ENCODE measurements at places on chromosomes 11 and 22.

- peak; percentile 16 for DNase-seq
Observed at GRCh38 chr11:121063728-121064127, 37.3 kb upstream of the TECTA start.

DNA sequence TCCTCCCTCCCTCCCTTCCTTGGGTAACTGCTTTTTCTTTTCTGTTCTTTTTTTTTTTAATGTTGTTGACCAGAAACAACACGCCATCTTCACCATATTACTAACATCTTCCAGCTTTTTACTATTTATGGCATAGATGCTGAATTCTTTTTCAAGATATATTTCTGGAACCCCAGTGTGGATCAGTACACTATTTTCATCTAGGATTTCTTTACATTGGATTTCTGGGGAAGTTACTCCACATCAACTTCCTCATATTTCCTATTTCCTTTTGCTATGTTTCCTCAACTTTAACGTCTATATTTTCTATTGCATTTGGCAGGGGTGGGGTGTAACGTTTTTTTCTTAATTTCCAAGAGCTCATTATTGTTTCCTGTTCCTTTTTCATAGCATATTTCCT is 7.0 kb downstream of the PGM2L1 start:
- no peak for DNase-seq

DNA sequence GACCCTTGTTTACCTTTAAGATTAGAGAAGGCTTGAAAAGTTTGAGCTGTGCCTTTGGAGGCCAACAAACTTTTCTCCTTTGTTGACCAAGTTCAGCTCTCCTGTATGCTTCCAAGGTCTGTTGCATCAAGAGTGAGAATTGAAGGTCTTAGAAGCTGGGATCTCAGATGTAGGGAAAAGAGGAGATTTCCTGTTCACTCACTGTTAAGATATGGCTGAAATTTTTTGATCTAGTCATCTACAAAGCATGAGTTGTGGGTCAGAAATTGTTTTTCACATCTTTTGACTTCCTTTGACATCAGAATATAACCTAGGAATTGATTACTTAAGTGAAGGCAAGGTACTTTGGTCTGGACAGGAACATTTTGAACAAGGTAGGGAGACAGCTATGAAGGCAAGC is 12.1 kb downstream of the OR51B4 start:
- DNase-seq = no peak

DNA sequence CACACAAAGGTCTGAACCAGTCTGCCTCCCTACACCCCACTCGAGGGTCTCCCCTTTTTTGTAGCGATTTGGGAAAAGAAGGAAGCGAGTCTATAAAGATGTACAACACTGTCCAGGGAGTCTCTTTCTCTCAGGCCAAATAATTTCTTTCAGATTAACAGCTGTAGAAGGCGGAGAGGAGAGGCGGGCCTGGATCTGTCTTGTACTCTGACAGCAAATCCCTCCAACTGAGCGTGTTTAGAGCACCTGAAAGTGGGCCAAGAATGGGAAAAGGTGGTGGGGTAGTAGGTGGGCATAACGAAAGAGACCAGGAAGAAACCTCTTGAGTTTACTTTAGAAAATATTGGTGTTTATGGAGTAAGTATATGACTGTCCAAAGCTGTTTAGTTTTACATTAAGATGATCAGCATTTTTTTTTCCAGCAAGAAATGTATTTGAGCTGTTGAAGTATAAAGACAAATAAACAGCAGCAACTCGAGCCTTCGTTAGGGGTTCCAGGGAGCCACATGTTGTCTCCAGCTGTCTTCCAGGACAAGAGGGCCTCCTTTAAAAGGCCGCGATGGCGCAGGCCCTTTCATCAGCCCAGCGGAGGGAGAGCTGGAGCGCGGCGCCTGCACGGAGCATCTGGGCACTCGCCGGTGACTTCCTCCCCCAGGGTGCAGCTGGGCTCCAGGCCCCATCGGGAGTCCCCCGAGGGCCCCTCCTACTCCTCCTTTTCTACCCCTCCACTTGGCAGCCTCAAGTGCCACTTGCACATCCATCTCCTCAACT is 34.9 kb downstream of the SCUBE1 start:
- peak; percentile 55 for DNase-seq

- DNase-seq = peak; percentile 34
Observed at GRCh38 chr22:27603800-27604144, 197.8 kb downstream of the MN1 start.

DNA sequence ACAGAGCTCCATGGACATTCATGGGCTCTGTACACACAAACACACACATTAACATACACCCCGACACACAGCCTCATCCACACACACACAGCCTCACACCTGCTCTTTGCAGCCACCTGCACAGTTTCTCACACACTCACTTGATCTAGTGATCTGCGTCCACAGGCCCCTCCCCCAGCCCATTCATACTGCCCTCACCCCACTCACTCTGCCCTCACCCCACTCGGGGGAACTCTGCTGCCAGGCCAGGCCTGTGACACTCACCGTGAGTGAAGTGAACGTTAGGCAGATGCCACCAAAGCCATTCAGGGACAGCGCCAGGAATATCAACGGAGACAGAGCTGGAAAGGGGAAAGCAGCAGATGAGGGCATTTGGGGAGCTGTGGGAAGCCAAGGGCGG is 15.0 kb downstream of the SLC43A1 start:
- DNase-seq = no peak

GRCh38 chr22:35785181-35785923 is 67.7 kb downstream of the APOL5 start:
- DNase-seq = no peak

GRCh38 chr11:66462010-66462409 is 4.7 kb upstream of the PELI3 start:
- no peak for DNase-seq

DNA sequence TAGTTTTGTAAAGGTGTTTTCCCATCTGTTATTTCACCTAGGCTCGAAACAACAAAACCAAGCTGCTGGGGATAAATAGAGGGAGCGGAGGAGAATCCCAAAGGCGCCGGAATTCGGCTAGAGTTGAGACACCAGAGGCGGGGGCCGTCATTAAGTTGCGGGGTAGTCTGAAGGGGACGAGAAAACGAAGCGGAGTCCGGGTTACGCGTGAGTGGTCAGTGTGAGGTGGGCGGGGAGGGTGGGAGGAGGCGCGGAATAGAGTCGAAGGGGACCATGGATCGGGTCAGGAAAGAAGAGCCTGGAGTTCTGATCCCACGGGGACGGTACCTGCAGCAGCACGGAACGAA is 361 bp downstream of the SRPRA start:
- DNase-seq = peak; percentile 71

DNA sequence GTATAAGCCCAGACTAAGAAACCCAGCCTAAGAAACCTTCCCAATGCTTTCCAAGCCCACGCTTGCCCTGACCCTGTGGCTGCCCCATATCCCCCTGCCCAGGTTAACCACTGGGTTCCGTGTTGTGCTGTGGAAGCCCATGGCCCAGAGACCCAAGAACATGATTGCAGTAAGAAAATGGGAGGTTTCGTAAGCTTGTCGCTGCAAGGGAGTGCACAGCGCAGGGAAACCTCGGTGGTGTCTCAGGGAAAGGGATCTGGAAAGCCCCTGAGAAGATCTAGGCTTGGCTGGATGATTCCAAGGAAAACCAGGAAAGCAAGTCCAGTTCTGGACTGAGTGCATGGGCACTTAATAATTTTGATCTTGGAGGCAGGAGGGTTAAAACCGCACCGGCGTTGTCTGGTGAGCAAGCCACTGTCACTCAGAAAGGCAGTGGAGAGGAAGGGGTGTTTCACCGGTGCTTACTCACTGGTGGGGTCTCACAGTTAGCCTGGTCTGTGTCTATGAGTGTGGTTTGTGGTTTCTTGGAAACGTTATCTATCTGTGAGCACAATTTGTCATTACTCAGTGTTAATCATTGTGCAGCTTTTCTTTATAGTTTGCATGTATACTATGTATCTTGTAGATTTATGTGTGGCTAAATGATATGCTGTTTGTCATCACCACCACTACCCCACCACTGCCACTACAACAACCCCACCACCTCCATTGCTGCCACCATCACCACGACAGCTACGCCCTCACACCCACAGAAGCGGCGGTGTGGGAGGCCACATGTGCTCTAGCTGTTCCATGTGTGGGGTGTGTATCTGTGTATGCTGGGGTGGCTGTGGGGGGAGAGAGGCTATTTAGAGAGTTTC is 53.3 kb upstream of the PRDM11 start:
- no peak for DNase-seq

DNA sequence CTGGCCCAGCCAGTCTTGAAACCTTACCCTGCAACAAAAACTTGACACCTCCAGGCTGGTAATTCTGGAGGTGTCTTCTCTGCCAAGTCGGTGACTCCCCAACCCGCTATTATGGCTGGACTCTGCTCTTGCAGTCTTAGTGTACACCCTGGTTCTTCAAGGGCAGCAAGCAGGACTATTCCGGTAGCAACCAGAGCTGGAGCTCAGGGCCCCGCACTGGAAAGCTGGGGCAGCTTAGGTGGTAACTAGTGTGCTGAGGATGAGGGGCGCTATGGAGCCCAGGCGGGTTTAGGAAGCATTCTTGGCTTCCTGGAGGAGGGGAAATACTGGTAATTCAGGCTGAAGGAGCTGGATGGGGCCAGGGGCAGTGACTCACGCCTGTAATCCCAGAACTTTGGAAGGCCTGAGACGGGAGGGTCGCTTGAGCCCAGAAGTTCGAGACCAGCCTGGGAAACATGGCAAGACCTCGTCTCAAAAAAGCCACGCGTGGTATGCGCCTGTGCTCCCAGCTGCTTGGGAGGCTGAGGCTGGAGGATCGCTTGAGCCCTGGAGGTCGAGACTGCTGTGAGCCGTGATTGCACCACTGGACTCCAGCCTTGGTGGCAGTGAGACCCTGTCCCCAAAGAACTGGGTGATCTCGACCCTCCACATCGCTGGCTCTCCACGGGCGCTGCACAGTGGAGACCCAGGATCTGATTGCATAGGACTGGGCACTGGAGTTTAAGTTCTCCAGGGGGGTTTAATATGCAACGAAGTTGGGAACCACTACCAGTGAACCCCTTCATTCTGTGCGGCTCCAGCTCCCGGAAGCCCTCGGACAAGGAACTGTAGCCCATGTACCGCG is 10.6 kb upstream of the AIFM3 start:
- DNase-seq = peak; percentile 63

- DNase-seq = no peak
Observed at GRCh38 chr22:27125539-27125938, 468.2 kb downstream of the MIAT start.

- DNase-seq = peak; percentile 29
Observed at GRCh38 chr11:63961608-63962412, 12.6 kb upstream of the COX8A start.

DNA sequence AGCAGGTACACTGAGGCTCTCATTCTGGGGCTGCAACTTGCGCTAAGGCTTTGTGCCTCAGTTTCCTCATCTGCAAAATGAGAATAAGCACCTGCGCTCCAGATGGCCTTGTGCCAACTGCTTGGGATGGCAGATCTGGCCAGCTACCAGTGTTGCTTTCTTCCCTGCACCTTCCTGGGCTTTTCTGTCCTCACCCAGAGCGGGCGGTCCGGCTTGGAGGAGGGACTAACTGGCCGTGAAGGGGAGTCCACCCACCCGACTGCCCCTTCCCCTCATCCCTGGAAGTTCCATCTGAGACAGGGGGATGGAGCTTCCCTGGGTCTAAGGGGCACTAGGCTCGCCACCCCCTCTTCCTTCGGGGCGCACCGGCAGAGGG is 3.5 kb downstream of the SLC16A8 start:
- DNase-seq = no peak

GRCh38 chr11:102528618-102529017 is 1.9 kb downstream of the MMP7 start:
- no peak for DNase-seq

DNA sequence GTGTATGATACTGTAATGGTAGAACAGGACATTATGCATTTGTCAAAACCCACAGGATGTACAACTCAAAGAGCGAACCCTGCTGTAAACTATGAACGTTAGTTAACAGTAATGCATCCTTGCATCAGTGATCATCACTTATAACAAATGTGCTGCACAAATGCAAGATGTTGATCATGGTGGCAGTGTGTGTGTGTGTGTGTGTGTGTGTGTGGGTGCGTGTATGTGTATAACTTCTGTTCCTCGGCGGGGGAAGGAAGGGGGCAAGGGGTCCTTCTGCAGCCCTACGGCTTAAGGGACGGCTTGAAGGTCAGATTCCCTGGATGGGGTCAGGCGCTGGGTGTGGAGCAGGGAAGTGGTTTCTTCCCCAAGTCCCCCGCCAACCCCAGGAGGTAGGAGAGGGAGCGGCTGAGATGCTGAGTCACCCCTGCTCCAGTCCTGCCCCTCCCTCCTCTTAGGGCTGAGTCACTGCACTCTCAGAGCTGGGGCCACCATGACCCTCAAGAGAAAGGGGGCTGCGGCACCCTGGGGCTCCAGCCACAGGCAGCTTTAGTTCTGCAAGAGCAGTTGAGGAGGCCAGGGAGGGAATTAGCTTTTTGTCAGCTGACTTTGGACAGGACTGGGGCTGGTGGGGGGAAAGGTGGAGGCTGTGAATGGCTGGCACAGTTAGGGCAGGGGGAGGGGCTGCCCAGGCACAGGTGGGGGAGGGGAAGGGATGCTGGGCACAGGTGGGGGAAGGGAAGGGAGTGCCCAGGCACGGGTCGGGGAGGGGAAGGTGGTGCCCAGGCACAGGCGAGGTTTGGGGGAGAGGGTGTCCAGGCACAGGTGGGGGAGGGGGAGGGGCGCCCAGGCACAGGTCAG is 8.8 kb upstream of the CTSD start:
- DNase-seq = peak; percentile 79

GRCh38 chr22:36073476-36073875 is 44.9 kb upstream of the RBFOX2 start:
- no peak for DNase-seq

- no peak for DNase-seq
Observed at GRCh38 chr11:102177126-102177525, 66.9 kb downstream of the YAP1 start.

DNA sequence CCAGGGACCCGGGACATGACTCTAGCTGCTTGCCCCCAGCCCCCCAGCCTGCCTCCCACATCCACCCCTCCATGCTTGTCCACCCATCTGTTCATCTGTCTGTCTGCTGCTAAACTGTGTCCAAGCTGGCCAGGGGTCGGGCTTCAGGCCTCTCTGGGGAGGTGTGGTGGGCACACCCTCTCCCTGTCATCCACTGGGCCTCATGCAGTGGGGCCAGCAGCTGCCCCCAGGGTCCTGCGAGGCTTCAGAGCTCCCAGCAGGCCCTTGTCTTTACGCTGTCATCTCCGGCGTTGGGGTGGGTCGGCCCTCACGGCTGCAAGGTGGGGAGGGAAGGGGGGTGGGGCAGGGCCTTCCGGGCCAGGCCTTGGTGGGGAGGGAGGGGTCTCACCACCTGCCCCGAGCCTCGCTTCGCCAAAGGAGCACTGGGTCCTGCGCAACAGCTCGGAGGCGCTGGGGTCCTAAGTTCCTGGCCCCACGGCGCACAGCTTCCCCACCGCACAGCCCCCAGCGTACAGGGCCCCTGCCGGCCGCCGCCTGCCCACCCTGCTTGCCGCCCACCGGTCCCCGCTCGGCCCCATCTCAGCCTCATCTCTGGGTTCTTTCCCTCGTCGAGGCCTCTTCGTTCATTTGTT is 26.7 kb downstream of the MOB2 start:
- no peak for DNase-seq

GRCh38 chr11:119566319-119566718 is 143.3 kb upstream of the THY1 start:
- no peak for DNase-seq

GRCh38 chr11:83764643-83765042 is 478.5 kb upstream of the CCDC90B start:
- DNase-seq = no peak

All from neural progenitor cell (in vitro differentiated cells).